NT2/D1 (cell line): ENCODE measurements at places on chromosomes 4 and X.
A peak's percentile ranks its signal among the peaks of the same experiment; 100 is the strongest.

GRCh38 chr4:111210595-111210994, 587.7 kb upstream of the PITX2 start:
- DNase-seq: no peak

- peak; percentile 27 for DNase-seq
These were observed 10.6 kb downstream of the HGFAC start for GRCh38 chr4:3452376-3452775.

DNA sequence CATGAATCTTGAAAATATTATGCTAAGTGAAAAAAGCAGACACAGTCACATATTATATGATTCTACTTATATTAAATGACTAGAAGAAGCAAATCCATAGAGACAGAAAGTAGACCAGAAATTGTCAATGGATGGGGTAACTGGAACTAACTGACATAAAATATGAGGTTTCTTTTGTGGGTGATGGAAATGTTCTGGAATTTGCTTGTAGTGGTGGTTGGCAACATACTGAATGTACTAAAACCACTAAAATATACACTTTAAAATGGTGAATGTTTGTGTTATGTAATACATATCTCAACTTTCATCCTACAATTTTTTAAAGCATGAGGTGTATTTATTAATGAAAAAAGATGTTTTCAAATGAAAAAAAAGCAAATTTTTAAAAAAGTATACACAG, 14.7 kb downstream of the CNOT6L start:
- DNase-seq: no peak

GRCh38 chr4:151418385-151418784, 9.4 kb downstream of the FHIP1A start:
- DNase-seq: no peak

DNA sequence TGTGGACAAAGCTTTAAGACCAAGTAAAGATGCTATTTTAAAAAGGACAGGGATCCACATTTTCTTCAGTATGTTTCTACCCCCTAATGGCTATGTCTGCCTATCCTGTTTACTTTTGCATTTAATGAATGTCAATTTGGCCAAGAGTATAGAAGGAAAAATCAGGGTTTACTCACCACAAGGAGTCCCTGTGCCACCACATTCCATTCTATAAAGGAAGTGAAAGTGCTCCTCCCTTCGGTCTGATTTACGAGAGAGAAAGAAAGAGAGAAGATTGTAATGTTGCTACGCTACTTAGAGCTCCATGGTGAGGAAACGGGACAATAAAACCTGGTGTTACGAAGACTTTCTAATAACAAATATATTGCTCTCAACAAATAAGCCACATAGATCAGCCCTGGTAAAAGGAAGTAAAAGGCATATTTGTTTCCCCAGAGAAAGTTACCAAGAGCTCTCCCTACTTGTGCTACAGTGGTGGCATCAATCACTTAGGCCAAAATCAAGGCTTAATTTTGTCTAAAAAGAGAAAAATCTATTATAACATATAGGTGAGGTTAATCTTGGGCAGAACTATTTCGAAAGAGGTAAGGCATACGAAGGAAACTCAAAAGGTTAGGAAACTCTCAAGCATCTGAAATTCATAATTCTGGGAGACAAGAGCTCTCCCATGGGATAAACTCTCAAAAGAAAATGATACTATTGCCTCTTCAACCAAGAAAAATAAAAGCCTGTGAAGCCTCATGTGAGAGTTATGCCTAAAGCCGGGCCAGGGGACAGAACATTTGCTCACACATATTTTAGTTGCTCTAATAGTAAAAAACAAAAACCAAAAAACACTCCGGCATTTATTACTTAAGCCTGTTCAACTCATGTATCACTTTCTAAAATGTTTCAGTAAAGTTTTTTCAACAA, 29.5 kb downstream of the TAPT1 start:
- DNase-seq: peak; percentile 39

DNA sequence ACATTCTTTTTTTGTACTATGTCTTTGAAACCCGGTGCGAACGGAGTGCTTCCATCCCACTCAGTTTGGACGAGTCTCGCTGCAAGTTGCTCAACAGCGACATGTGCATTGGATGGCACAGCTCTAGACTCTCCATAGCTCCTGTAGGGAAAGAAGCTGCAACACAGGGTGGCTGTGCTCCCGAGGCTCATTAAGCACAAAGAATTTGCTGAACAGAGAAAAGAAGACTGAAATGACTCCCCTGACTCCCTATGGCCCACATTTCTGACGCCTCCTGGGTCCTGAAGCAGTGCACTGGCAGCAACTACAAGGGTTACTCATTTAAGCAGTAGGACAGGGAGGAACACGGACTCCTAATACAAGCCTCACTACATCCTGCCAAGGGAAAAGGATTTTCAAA, 127.4 kb downstream of the SH3RF1 start:
- DNase-seq: no peak

GRCh38 chr4:128803783-128804182, 5.7 kb upstream of the JADE1 start:
- DNase-seq: no peak

- DNase-seq: no peak
These were observed 1780.1 kb downstream of the ARAP2 start for GRCh38 chr4:34464196-34464595.

- no peak for DNase-seq
These were observed 56.3 kb upstream of the NAP1L5 start for GRCh38 chr4:88753658-88754571.

GRCh38 chr4:104217526-104217925, 277.2 kb downstream of the CXXC4 start:
- DNase-seq: no peak

DNA sequence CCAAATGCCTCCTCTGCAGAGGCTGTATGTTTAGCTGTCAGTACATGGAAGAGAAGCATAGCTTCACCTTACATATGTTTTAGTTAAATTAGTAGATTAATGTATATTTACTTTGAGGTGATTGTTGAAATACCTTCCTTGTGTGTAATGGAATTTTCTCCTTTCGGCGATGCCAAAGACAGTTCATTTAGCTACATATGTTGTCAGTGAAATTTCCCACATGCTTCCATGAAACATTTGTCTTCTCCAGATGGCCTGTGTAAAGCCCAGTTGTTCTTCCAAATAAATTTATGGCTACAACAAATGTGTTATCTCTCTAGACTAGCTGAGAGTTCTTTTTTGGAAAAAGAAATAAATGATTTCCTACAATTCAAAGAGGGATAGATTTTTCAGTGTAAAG, 95.2 kb downstream of the GPAT3 start:
- DNase-seq: no peak

DNA sequence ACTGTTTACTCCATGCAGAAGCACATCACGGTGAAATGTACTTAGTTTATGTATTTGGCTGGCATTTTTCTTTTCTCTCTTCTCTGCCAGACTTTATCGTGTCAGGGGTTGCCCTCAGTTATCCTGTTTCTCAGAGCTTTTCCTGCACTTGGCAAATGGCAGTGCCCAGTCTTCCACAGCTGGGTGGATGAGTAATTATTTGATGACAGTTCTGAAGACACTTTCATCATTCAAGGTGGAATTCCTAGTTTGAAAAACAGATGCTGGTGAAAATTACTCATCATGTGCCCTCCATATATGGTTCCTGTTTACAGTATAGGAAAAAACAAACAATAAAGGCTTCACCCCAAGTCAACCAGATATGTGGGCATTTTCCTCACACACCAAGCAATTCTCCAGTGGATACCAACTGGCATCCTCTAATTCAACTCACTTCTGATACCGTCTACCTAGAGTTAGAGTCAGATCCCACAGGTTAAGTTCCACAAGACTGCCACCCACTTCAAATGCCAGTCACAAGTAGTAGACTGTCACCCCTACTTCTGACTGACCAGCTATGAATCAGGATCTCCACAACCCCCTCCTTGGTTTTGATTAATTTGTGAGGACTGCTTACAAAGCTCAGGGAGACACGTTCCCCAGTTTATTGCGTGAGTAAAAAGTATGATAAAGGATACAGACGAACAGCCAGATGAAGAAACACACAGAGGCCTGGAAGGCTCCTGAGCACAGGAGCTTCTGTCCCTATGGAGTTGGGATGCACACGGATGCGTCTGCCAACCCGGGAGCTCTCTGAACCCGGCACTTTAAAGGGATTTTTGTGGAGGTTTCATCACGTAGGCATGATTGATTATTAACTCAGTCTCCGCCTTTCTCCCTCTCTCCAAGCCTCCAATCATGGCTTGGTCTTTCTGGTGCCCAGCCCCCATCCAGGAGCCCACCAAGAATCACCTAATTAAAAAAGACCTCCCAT, 72.9 kb downstream of the CLDN34 start:
- no peak for DNase-seq
